ENCODE measurements at places on chromosomes 16 and 17.

DNA sequence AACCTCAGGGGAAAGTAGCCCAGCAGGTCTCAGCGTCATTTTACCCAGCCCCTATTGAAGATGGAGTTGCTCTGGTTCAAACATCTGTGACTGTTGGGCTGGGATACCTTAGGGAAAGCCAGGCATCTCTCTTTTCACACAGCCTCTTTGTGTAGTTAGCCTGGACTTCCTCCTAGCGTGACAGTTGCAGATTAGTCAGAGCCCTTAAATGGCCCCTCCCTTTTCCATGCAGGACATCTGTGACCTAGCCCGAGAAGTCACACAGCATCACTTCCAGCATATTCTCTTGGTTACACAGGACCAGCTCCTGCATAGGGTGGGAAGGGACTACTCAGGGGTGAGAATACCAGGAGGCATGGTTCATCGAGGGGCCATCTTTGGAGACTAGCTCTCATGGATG is 375.0 kb upstream of the RBFOX1 start:
- DNase-seq = no peak

GRCh38 chr16:11639925-11640899 is 28.0 kb upstream of the SNN start:
- peak; percentile 98 for DNase-seq

DNA sequence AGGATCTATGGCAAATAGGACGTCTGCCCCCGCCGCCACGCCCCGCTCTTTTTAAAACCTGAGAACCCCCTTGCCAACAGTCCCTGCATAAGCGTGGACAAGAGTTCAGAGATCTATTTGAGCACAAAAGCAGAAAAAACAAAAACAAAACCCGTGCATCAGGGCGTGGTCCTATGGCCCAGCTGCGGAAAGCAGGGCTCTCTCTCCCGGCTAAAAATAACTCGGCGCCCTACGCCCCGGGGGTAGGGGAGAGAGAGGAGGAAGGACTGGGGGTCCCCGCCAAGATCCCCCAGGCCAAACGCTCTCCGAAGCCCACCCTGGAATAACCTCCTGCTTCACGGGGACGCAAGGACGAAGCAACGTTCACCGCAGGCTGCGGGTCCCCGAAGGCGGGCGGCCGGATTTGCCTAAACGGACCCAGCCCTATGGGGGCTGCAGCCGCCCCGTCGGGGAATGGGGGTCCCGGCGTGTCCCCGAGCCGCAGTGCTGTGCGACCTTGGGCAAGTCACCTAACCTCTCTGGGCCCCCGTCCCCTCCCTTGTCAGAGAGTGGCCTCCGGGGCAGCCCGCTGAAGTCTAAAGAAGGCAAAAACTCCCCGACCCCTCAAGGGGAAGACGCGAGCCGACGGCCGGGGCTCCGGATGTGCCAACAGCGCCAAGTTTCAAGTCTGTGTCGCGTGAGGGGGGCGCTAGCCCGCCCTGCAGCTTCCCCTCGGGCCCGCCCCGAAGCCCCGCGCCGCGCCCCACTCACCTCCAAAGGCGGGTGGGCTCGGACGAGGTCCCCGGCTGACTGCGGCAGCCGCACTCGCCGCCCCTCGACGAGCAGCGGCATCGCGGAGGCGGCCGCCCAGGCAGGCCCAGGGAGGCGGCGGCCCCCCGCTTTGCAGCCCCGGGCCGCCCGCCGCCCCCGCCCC is 477 bp downstream of the NTAN1 start:
- DNase-seq = no peak

DNA sequence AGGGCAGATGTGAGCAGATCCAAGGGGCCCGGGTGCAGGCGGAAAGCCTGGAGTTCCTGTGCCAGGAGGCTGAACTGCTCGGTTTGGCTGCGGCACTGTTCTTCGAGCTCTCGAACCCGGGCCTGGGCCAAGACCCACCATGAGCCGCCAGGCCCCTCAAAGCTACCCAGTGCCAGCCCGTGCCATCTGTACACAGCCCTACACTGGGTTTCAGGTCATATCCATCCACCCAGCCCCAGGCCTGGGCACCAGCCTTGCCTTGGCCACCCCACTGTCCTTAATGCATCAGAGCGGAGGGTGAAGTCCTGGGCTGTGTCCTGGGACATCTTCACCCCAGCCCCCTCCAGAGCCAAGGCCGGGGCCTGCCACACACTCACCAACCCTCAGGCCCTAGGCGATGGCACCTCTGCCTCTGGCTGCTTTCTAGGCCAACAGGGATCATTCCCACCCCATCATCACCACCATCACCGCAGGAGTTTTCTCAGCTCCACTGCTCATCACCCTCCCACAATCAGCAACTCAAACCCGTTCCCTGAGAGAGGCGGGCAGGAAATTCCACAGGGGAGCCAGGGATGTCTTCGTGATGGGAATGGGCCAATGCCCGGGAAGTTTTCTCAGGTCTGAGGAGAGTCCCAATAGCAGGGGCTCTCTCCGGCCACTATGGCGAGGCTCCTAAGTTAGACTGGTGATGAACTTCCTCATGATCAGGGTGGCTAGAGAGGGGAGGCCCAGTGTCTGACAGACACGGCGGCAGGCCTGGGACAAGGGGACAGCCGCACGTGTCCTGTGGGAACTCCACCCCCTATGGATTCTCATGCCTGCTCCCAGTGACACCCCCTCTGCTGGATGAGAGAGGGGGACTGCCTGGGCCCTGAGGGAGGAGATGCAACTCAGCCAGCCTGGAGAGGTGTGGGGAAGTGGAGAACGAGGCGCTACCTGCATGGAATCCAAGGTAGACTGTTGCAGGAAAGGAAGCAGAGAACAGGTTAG is 9.1 kb downstream of the TSPOAP1 start:
- DNase-seq = no peak

DNA sequence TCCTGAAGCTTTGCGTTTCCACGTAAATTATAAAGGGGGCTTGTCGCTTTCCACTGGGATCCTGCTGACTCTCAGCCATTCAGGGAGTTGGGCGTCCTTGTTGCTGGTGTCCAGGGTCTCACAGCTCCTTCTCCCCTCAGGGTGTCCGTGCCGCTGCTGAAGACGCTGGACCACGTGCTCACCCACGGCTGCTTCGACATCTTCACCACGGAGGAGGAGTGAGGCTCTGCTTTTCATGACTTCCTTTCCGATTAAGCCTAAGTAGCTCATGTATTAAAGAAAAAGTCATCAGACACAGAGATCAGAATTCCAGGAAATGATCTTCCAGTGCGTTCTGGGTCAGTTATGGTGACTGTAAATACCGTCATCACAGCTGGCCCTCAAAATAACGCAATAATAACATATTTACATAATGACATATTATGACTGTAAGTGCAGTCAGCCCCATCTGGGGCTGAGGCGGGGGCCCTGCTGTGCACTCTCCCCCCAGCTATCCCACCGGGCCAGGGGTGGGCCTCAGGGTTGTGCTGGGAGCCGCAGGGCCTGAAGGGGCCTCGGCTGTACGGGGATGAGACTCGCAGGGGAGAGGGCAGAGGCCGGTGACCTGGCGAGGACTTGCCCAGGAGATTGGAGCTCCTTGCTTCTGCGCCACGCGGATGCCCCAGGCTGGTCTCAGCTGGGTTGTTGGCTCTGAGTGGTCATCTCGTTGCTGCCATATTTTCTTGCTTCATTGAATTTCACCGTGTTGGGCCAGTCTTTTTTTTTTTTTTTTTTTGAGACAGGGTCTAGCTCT is 92.9 kb upstream of the ZNF750 start:
- no peak for DNase-seq

DNA sequence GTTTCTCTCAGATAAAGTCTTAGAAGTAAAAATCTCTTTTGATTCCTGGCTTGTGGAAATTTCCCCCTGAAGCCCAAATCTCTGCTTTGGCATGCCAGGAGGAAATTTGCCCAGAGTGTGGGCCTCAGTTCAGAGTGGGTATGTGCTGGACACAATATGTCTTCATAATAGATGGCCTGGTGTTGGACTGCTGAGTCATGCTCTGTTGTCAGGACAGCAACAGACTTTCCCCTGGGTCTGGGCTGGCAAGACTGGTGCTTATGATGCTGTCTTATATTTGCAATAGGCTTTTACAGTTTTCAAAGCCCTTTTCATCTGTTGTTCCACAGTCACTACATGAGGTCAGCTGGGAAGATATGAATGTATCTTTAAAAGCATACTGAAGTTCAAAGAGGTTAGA is 57.0 kb downstream of the SHISA9 start:
- DNase-seq = no peak

Measured in HFF-Myc (cell line).